ENCODE measurements at places on chromosomes 2 and 18.

GRCh38 chr2:128237911-128238697 lies 80.6 kb downstream of the HS6ST1 start:
- no peak for DNase-seq

DNA sequence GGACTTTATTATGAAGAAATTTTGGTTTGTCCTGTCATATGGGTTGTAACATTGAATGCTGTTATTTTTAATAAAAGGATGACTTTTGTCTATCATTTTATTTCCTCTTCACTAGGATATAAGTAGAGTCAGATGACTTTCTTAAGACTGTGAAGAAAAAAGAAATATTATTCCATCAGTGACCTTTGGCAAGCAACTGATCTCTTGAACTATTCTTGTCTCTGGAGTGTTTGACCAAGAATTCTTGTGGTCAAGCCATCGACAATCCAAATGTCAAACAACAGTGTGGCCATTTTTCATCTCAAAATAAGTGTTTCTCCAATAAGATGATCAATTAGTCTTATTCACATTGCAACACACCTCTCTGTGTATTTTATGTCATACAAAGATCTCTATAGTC lies 24.9 kb downstream of the HOXD1 start:
- no peak for DNase-seq

- DNase-seq = no peak
Measured at GRCh38 chr2:149470046-149470445, 117.5 kb downstream of the MMADHC start.

DNA sequence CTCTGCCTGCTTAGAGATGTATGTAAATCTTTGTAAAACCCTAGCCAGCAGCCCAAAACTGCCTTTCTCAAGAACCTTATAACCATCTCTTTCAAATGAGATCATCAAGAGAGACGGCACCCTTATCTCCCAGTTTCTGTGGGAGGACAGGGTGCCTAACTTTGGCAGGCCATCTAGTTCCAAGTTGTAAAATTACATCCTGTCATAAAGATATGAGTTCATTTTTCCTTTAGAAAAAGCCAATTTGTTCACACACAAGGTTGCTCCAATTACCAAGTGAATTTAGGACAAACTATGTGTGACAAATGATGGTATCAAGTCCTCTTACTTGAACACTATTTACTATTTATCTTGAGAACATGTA lies 65.3 kb downstream of the MEMO1 start:
- DNase-seq = no peak

- no peak for DNase-seq
Measured at GRCh38 chr2:168424112-168424951, 31.7 kb upstream of the CERS6 start.

GRCh38 chr18:12374401-12374800 lies 2.6 kb downstream of the AFG3L2 start:
- DNase-seq = no peak

GRCh38 chr2:171858397-171858958 lies 35.6 kb downstream of the SLC25A12 start:
- DNase-seq = no peak

GRCh38 chr18:10041180-10041579 lies 127.4 kb downstream of the VAPA start:
- DNase-seq = no peak

DNA sequence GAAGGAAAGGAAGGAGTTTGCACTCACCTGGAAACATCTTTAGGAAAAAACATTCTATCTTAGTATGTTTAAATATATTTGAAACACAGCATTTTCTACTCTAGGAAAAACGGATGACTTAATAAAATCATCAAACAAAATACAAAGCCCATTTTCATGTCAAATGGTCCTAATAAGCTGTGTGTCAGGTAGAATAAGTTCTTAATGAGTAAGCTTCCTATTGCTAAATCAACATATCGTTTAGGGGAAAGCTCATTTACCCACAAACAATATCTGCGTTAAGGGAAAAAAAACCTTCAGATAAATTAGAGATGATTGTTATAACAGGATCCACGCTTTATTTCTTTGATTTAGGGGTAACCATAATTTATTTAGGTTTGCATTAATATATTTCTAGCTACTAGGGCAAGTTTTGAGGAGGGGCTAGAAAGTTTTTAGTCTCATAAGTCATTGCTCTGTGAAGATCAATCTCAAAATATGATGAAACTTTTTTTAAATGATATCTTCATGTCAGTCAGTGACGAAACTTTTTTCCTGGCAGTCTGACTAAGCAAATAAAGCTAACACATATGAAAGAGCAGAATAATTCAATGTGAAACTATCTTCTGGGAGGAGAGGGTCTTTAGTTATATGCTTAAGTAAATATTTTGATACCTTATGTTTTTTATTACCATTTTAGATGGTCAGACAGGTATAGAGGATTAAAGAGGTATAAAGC lies 147.1 kb downstream of the WDSUB1 start:
- no peak for DNase-seq

DNA sequence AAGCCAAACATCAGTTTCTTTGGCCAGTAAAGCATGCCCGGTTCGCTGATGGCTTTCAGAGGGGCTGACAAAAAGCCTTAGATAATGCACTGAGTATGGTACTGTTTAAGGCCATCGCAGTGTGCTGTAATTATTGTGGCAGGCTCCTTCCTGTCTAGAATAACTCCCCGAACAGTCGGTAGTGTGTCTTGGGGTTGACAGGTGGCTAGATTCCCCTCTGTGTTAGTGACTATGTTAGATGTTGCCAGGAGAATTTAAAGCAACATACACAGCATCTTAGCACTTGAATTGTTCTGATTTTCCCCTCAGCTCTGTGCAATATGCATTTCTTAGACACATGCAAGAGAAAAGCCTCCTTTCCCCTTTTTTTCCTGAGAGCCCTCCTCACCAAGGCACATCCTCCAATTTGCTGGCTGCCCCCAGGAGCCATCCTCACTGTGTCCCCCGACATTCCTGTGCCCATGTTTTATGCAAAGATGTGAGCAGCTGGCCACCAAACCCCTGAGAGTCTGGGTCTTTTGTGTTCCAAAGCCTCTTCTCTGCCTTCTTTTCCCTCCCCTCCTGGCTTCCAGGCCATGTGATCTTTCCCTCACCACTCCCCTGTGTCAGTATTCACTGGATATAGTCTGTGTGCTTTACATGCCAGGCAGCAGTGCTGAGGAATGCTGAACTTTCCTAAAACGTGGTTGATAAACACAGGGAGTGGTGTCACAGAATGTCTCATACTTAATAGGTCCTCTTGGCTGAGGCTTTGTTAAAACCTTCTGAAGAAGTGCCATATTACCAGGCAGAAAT lies 331.5 kb downstream of the HRH4 start:
- DNase-seq = no peak

GRCh38 chr2:213490087-213490486 lies 205.8 kb downstream of the SPAG16 start:
- DNase-seq = no peak

- no peak for DNase-seq
Measured at GRCh38 chr2:20541651-20542050, 94.8 kb downstream of the RHOB start.

- no peak for DNase-seq
Measured at GRCh38 chr2:178927173-178927572, 120.0 kb upstream of the TTN start.

DNA sequence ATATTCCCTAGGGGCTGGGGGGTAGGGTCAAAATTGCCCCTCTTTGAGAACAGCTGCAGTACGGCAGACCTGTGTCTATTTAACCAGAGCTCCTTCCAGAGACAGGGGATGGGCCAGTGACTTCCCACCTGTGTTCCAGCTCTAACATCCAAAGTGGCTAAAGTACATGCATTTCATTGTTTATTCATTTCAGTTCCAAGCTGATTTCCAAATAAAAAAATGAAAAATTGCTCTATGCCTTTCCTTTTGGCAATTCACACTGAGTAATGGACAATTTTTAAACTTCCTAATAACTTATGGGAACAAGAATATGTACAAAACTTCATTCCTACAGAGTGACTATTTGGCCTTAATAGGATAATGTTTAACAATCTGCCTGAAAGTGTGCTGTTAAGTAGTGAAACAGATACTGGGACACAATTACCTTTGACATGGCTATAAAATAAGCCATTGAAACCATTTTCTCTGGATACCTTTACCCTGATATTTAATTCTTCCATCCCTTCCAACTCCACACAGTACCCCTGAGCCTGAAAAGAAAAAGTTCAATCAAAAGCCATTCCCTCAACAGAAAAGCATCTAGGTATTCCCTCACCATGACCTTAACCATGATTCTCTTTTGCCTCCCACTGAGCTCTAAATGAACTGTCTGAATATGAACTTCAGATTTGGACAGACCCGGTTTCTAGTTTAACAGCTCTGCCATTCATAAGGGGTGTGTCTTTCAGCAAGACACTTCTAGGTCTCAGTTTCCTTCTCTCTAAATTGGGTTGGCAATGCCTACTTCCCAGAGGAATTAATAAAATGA lies 73.1 kb downstream of the RDH14 start:
- DNase-seq = no peak

DNA sequence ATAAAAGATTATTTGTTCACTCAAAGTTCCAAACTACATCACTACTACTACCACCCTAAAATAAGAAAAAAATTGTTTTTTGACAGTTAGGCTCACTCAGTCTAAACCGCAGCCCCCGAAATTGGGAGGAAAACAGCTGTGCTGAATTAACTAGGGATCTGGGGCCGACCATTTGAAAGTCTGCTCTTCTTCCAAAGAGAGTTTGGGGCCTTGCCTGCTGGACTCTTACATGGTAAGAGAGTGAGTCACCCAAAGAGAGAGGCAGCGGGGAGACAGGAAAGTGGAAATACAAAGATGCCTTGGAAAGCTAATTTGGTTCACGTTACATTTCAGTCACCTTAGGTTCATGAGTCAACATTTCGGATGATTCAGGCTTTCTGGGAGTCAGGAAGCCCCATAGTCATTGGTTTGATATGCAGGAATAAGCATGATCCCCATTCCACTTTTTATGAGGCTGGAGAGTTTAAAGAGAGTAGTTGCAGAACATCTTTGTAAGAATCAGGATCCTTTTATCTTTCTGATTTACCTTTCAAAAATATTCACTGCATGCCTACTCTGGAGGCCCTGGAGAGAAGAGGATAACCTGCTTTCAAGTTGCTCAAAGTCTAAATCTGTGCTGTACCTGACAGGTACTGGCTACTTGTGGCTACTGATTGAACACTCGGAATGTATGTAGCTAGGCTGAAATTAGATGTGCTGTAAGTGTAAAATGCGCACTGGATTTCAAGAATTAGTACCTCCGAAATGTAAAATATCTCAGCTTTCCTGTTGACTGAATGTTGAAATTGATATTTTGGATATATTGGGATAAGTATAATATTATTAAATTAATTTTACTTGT lies 995 bp upstream of the RTN4 start:
- no peak for DNase-seq

- no peak for DNase-seq
Measured at GRCh38 chr2:127024769-127025358, 82.1 kb downstream of the BIN1 start.

GRCh38 chr2:146467425-146467824 lies 1377.4 kb upstream of the ACVR2A start:
- no peak for DNase-seq

DNA sequence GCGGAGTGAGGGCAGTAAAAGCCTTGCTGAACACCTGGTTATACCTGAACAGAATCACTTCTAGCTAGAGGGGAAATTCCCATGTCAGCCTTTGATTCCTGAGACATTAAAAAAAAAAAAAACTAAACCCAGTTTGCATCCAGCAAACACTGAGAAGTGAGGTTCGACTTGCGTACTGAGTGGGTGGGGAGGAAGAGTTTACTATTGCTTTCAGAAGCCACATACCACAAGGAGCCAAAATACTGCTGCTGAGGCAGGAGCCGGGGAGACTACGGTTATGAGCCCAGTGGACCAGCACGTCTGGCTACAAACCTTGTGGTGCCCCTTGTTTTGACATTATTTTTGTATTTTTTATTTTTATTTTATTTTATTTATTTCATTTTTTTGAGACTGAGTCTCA lies 2.7 kb downstream of the COLEC11 start:
- no peak for DNase-seq

DNA sequence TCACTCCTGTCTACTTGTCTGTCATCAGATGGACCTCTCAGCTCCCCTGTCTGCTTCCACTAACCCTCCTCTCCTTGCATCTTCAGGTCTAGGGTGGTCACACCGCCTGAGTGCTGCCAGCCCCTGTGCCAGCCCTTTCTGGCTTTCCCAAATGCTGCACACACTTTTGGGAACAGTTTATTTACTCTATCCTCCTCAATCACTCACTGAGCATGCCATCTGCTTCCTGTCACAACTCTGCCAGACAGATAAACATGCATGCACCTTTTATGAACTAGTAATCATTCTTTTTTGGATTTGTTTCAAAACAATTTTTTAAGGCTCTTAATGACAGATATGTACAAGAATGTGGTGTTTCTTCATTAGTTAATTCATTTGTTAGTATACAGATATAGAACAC lies 56.3 kb upstream of the CCDC195 start:
- DNase-seq = no peak

GRCh38 chr18:63570721-63571120 lies 16.4 kb upstream of the SERPINB13 start:
- DNase-seq = no peak

GRCh38 chr2:74461187-74462053 lies 3.2 kb downstream of the WBP1 start:
- no peak for DNase-seq

DNA sequence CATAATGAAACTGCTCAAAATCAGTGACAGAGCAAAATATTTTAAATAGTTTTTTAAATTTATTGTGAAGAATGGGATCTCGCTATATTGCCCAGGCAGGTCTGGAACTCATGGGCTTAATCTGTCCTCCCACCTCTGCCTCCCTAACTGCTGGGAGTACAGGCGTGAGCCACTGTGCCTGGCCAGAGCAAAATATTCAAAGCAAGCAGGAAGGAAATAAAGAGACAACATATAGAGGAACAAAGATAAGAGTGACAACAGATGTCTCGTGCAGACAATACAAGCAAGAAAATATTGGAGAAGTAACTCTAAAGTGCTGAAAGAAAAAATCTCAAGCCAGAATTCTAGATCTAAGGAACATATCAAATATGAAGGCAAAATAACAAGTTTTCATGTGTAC lies 5.0 kb upstream of the SCLY start:
- DNase-seq = no peak

- no peak for DNase-seq
Measured at GRCh38 chr2:235002198-235003095, 50.6 kb downstream of the SH3BP4 start.

- DNase-seq = no peak
Measured at GRCh38 chr2:54353216-54353615, 97.2 kb upstream of the TSPYL6 start.

DNA sequence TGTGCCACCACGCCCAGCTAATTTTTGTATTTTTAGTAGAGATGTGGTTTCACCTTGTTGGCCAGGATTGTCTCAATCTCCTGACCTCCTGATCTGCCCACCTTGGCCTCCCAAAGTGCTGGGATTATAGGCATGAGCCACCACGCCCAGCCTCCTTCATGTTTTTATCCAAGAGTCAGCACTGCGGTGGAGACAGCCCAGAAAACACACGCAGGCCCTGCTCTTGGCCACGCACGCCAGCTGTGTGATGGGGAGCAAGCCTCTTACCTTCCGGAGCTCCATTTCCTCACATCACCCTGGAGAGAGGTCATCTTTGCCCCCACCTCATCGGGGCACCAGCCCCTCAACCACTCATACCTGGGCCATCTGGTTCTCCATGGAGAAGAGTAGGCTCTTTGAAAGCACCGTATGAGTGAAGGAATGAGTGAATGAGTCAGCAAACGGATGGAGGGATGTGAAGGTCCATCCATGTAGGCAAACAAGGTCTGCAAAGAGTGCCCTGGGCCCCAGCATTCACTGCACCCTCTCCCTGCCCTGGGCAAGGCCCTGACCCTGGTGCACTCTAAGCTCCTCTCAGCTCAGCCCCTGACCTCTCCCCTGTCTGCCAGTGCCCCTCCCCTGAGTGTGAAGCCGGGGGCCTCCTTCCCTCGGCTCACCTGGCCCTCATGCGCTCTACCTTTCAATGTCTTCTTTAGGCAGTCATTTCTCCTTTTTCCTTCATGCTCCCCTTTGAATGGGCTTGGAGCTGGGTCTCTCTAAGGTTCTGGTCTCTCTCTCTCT lies 7.4 kb downstream of the GYPC start:
- DNase-seq = no peak

Measured in esophagus squamous epithelium (tissue), 5 donors.